ENCODE measurements at places on chromosomes 12 and 14.

GRCh38 chr14:104747876-104748275 is 5.1 kb upstream of the SIVA1 start:
- DNase-seq = no peak

GRCh38 chr14:68000511-68000910 is 180.9 kb downstream of the RAD51B start:
- no peak for DNase-seq

GRCh38 chr14:101927859-101928258 is 36.5 kb upstream of the DYNC1H1 start:
- no peak for DNase-seq

GRCh38 chr14:100446572-100446971 is 123.4 kb downstream of the SLC25A47 start:
- DNase-seq = no peak

DNA sequence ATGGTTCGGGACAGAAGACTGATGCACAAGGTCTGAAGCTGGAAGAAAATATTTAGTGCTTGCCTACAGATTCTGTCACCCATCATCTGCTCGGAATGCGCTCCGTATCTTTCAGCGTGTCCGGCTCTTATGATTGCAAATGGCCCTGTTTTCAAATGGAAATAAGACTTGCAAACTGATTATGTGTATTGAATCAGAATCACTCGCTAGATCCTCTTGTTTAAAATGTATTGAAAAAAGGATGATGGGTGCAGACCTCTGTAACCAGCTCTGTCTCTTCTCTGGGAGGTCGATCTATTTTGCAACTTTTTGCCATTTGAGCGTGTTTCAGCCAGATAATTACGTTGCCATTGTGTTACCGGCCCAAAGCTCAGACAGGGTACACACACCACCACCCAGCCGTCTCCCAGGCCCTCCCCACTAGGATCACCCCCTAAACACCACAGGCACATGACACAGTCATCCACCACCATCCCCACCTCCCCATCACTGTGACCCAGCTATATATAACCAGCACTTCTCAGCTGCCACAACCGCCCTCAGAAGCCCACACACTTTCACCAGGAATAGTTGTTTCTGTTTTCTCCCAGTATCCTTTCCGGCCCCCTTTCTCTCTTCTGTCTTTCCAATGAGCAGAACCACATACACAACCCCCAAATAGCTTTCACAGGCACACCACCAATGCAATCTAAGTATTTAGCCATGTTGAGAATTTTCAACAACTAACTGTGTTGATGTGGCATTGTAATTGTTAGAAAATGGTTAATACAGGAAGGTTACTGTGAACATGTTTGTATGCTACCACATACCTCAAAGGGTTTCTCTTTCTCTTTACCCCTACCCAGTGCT is 10.7 kb downstream of the NKX2-1 start:
- no peak for DNase-seq

DNA sequence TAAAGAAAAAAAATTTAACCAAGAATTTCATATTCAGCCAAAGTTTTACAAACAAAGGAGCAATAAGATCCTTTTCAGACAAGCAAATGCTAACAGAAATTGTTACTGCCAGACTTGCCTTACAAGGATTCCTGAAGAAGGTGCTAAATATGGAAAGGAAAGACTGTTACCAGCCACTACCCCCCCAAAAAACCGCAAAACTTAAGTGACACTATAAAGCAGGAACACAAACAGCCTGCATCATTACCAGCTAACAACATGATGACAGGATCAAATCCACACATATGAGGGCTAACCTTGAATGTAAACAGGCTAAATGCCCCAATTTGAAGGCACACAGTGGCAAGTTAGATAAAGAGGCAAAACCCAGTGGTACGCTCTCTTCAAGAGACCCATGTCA is 55.7 kb downstream of the APOBEC1 start:
- no peak for DNase-seq

GRCh38 chr12:68370006-68370590 is 37.9 kb upstream of the MDM1 start:
- no peak for DNase-seq

GRCh38 chr14:90487031-90487430 is 90.2 kb downstream of the CALM1 start:
- DNase-seq = no peak

Measured in stimulated activated CD4-positive, alpha-beta T cell treated with anti-CD3 and anti-CD28 coated beads, TNF-alpha, amount 100 ng/mL, for 1 hour (primary cell).